ENCODE measurements at places on chromosomes 12 and 14. TPM values are rescaled to one million over a fixed set of nuclear protein-coding genes. Genes with fewer than 3 reads are reported as not detected.

GRCh38 chr12:74148849-74149248 lies 388.8 kb upstream of the ATXN7L3B start:
- DNase-seq, result no peak

DNA sequence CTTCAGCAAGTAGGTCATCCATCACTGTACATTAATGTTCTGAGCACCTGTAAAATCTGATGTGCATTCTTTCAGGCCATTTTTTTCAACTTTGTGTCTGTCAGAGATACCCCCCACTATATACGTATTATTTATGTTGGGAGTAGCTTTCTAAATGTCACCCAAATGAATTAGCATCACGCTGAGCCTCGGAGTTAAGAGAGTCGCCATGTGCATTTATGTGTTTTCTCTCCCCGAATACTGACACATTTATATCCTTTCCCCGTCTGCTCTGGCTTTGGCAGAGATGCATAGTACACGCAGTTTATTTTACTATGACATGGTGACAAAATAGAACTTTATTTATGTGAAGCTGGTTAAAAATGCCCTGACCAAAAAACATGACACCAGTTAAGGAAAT lies 216.4 kb downstream of the SLC25A21 start:
- no peak for DNase-seq

DNA sequence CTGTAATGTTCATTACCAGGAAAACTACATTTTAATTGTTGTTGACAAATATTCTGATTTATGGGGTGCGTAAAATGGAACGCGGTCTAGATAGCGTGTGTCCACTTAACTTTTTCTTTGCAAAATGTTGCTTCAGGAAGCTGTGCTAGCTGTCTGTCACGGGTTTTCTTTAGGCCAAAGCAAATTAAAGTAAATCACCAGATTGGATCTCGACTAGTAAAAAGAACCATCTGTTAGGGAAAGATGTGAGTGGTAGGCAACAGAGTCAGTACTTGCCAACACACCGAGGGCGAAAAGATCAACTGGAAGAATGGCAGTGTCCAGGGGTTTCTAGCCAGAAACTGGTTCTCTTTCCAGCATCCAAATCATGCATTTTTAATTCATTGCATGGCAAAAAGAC lies 404.9 kb upstream of the TMPO start:
- no peak for DNase-seq

DNA sequence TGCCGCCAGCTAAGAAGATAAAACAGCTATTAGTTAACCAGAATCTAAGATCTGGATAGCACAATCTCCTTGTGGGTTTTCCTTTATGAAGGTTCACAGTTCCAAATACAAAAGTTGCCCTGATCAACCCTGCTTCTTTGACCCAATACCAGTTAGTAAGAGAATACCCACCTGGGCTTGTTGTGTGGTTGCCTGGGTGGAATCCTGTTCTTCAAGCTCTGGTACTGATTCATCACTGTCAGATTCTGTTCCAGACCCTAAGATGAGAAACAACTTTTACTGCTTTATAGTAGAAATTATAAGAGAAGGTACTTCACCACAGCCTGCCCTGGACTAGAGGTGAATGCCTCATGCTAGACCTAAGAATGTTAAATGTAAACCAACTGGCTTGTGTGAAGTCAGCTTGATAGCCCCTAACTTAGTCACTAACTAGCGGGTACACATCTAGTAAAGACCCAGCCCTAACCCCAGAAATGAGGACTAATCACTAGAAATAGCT lies 10.6 kb downstream of the NACA start:
- no peak for DNase-seq

DNA sequence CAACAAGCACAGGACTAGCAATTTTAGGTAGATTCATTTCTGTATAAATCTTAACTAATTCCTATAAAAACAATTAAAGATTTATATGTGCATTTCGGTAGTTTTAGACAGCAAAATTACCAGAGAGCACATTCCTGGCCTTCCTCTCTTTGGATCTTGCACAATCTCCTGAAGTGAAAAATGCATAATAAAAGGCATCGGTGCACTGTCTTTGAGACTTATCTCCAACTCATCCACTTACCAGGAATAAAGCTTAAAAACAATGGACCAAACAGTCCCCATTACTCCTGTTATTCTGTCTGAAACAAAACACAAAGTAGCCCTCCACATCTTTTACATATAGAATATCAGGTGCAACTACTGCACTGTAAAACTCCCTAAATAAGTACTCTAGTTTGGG lies 69.3 kb downstream of the HECTD1 start:
- no peak for DNase-seq

DNA sequence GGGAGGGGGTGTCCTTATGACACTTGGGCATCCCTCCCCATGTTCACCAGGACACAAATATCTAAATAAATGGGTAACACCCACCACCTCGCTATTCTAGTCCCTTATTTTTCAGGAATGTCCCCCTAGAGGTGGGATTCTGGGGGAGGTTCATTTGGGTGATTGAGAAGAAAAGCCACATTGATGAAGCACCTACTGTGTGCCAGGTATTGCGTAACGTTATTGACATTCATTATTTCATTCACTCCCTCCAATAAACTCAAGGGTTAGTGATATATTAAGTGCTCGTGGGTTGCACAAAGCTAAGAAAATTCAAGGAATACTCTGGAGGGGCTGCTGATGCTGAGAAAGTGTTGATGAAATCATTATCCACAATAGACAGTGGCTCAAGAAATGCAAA lies 92.5 kb upstream of the NOS1 start:
- no peak for DNase-seq

DNA sequence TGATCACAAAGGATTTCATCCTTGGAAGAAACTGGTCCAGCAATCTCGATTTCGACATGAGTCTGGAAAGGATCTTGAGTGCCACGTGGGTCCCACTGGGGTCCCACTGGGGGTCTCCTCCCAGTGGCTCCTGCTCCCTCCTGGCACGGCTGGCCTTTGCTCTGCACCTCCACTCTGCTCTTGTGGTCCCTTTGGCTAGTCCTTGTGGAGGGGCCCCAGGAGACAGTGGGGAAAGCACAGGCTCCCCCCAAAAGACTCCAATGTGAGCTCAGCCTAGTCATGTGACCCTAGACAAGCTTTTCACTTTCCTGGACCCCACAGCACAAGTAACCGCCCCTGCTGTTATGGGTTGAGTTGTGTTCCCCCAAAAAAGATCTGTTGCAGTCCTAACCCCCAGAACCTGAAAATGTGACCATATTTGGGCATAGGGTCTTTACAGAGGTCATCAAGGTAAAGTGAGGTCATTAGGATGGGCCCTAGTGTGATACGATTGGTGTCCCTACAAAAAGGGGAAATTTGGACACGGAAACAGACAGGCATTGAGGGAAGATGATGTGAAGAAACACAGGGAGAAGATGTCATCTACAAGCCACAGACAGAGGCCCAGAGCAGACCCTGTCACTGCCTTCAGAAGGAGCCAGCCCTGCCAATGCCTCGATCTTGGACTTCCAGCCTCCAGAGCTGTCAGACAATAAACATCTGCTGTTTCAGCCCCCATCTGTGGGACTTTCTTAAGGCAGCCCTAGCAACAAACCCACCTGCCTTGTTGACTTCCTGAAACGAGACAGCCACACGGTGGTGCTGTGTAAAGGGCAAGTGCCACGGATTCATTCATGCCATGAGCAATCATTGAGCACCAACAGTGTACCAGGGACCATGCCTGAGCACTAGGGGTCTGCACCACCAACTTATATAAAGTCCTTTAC lies 23.8 kb upstream of the PPP2R5C start:
- no peak for DNase-seq

- no peak for DNase-seq
Observed at GRCh38 chr12:53381731-53382630, 2.0 kb downstream of the SP1 start.

DNA sequence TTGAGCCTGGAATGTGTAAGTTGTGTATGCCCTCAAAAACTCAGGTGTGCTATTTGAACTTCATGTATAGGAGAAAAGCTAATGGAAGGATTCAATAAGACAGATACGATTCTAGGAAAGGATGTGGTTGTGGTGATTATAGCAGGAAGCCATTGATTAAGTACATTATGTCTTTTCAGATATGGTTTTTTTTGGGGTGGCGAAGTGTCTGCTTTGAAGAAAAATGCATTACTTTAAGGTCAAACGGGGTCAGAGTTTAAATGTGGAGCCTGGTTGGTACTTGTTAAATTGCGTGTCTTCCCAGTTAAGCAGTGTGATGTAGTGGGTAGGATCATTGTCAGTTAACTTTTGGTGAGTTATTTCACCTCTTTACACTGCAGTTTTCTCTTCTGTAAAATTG lies 13.0 kb upstream of the NUP107 start:
- no peak for DNase-seq

GRCh38 chr14:76376878-76377734 lies 1.2 kb downstream of the ESRRB start:
- DNase-seq, result no peak

DNA sequence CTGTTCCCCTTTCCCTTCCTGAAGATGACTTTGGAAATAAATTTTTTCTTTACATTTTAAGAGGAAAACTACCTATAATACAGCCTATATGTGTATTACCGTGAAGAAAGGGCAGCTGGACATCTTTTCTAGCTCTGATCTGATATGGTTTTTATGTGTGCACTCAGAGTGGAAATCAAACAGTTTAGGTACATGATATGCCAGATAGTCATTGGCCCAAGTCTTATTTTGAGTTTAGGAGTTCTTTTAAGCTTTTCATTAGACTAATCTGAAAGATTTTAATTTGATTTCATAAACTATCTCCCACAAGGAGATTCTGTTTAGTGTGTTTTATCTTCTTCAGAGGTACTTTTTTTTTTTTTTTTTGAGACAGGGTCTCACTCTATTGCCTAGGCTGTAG lies 48.8 kb downstream of the KIAA0586 start:
- DNase-seq, result no peak

DNA sequence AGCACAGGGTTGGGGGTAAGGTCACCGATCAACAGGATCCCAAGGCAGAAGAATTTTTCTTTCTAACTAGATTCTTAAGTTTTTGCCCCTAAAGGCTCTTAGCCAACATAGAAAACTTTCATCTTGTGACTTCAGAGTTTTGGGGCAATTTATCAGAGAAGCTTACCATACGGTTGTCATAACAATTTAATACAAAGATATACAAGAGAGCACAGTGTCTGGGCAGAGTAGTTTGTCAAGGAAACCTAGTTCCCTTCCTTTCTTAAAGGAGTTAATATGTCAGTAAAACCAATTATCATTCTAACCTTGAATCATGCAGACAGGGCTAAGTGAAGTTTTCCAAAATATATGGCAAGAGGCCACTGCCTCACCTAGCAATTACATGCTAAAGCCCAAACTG lies 18.4 kb downstream of the NR2C1 start:
- DNase-seq, result no peak

DNA sequence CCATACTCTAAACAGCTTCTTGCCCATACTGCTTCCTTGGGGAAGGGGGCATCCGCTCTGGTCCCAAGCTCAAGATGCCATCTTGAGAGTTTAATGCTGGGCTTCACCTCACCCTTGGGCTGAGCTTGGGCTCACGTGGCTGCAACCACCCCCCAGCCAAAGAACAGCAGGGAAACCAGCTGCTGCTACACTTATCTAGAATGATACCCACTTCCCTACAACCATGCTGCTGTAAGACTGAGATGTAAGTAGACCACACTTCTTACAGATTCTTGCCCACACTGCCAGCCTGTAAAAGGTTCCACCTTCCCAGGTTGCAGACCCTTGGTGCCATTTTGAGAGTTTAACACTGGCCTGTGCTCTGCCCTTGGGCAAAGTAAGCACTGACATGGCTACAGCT lies 9.7 kb downstream of the CTSG start:
- DNase-seq, result no peak

DNA sequence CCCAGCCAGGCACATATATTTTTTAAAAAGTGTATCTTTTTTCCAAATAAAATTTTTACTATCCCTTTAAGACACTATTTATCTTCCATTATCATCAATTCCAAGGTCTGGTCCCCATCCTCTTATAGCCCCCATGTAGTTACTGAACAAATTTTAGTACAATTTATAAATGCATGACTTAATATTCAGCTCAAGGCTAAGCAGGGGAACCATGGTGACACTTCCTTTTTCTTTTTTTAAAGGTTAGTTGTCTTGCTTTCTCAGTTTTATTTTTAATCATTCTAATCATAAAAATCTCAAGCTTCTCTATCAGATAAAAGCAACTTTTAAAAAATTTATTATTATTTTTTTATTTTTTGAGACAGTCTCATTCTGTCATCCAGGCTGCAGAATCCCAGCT lies 92.3 kb downstream of the TRAFD1 start:
- DNase-seq, result no peak

Gene GPR65
- polyA plus RNA-seq, result 0.30 TPM

Gene NPAS3
- polyA plus RNA-seq, result 4.6 TPM

Gene C12orf50
- polyA plus RNA-seq, result 0.18 TPM

Gene AMN
- polyA plus RNA-seq, result 0.62 TPM

Measured in muscle of arm (tissue), 14 donors.